ENCODE measurements at places on chromosomes 6 and 20.

GRCh38 chr6:100657678-100658330 is 193.1 kb upstream of the SIM1 start:
- DNase-seq = no peak

DNA sequence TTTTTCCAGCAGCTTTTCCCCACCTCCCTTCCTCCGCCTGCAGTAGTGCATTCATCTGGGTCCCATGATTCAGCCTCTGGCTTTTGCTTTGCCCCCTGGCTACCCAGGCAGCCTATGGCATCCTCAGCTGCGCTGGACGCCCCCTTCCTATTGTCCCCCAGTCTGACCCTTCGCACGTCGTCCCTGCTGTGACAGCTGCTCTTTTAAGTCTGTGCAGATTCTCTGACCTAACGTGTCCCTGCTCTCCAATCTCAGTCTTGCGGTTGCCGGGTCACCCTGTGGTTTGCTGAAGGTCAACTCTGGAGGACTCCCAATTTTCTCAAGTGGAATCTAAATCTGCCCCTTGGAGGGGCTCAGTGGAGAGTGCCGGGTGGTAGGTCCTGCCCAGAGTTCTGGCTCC is 294.3 kb downstream of the CDC5L start:
- no peak for DNase-seq

- no peak for DNase-seq
Measured at GRCh38 chr6:56580271-56580670, 62.4 kb downstream of the DST start.

GRCh38 chr6:157962601-157963302 is 18.9 kb upstream of the SYNJ2 start:
- no peak for DNase-seq

- DNase-seq = no peak
Measured at GRCh38 chr6:4801491-4802110, 25.4 kb downstream of the CDYL start.

DNA sequence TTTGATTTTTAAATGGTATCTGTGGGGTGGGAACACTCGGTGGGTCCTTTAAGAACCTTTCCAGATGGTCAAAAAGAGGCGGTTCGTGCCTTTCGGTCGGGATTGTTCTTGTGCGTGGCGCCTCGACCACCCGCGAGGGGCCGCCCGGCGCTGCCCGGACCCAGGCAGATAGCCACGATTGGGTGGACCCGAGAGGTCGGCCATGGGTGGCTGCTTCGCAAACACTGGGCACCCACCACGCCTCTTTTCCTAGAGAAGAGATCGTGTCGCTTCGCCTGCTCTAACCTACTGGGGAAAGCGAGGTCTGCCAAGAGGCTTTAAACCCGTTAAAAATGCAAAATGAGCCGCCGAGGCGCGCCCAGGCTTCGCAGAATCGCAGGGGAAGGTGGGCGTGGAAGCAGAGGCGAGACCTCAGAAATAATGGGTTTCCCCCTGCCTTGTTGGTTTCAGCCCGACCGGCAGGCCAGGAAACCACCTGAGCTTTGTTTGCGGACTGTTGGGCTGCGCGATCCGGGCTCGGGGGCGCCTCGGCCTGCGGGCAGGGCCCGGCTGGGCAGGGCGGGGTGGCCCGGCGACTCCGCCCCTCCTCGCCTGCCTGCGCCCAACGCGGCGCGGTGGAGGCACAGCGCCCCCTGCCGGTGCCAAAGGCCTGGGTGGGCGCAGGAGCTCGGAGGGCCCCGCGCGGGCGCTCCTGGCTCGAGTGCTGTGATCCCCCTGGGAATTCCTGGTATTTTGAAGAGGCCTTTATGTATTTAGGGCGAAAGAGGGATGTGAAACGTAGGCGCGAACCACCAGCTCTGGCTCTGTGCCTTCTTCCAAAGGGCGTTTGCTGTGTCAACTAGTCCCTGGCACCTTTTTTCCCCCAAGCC is 1.6 kb downstream of the MARCKS start:
- peak; percentile 69 for DNase-seq

DNA sequence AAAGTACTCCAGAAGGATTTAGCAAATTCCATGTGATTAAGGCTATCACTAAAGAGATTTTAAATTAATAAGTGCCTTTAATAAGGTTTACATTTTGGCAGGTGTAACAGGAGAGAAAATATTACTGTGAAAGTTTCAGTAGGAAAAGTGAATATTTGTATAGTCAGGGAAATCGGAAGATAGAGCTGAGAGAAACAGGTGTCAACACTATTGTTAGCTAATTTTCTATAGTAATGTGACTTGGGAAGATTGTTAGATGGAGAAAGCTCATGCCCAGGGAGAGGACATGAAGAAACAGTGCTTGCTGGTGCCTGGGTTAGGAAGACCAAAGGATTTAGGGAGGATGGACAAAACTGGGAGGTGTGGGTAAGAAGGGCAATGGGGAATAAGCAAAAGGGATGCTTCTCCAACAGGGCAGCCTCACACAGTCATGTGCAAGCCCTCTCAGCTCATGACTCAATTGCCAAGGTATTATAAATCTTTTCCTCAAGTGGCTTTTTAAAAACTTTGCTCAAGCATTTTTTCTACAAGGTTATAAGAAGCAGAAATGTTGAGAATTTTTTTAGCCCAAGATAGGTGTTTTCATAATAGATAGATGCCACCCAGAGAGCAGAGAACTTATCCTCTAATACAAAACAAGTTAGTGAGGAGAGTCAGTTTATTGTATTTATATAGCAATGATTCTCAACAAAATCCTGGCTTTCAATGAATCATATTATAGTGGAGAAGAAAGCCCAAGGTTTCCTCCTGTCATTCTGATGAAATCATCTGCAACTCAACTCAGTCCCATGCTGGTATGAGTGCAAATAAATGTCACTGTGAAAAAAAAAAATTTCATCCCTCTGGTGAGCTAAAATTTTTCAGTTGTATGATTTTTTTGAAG is 325.2 kb upstream of the NT5E start:
- no peak for DNase-seq

- no peak for DNase-seq
Measured at GRCh38 chr6:117423754-117424153, 2.0 kb downstream of the ROS1 start.

DNA sequence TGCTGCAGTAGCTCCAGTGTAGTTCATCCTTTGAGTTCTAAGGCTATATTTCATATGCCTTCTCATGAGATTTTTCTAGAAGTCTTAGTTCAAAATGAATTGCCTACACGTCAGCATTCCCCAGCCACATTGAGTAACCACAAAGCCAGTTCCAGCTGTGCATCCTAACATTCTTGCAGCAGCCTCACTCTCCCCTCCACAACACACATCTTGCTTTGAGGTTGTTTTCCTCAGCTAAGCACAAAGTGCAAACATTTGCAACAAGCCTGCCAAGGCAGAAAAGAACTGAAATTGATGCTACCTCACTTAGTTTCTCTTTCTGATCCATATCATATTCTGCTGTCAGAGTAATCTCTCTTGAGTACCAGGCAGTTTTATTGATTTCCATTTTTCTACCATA is 160.7 kb upstream of the KCNQ5 start:
- DNase-seq = no peak

- no peak for DNase-seq
Measured at GRCh38 chr20:54263116-54263690, 55.3 kb downstream of the PFDN4 start.

DNA sequence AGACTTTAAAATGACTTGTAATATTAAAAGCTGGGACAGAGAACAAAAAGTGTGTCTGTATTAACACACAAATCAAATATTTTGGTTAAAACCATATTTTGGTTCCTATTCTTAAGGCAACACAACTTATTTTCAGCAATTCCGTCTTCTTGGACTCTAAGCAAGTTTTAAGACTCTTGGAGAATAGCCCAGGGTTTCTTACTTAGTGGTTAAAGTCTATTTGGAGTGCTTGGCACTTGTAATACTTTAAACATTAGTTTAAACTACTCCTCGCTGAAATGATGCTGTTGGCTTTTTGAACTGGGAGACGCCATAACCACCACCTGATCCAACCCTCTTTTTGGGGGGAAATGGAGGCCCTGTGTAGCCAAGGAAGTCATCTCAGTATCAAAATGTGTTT is 109.7 kb upstream of the GMDS start:
- DNase-seq = no peak

DNA sequence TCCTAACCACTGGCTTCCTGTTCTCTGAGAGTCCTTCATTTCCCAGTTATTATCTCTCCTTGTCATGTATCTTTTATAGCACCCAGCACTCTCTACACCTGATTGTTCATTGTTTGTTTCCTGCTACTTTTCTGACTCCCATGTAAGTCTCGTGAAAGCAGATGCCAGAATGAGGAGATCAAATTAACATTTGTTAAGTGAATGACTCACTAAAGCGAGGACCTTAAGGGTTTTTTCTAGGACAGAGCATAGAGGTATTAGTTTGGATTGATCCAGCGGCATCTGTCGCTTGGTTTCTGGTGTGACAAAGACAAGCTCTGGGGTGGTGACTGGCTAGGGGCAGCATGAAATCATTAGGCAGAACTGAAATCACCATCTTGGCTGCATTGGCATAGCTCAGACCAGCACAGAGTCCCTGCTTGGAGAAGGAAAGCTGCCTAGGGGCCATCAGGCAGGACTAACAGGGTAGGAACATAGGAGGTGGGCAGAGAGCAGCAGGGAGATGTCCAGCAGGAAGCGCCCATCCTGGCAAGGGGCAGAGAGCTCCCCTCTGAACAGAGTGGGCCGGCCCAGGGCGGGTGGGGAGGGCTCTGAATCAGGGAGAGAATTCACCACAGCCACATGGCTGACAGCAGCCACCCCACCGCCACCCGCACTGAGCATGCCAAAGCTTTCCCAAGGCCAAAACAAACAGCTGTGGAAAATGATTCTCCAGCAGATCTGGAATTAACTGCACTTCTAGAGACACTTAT is 97.1 kb upstream of the CEP85L start:
- DNase-seq = no peak
